ENCODE measurements at places on chromosomes 11 and 22.

DNA sequence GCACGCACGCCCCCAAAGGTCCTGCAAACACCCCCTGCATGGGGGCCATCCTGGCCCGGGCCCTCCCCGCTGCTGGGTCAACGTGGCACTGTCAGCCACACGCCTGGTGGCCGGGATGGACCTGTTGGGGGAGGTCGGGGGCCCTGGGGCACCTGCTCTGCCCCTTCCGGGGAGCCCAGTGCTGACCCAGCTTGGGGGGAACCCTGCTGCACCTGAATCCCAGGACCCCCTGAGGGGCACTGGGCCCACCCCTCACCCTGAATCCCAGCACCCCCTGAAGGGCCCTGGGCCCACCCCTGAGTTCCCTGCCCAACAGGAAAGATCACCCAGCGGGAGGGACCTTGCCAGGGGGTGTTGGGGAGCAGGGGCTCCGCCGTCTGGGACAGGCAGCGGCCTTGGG lies 413 bp upstream of the MUC6 start:
- no peak for DNase-seq

- no peak for DNase-seq
Measured at GRCh38 chr11:131690362-131690761, 319.9 kb downstream of the NTM start.

- DNase-seq = no peak
Measured at GRCh38 chr11:34002420-34002819, 49.1 kb upstream of the CAPRIN1 start.

DNA sequence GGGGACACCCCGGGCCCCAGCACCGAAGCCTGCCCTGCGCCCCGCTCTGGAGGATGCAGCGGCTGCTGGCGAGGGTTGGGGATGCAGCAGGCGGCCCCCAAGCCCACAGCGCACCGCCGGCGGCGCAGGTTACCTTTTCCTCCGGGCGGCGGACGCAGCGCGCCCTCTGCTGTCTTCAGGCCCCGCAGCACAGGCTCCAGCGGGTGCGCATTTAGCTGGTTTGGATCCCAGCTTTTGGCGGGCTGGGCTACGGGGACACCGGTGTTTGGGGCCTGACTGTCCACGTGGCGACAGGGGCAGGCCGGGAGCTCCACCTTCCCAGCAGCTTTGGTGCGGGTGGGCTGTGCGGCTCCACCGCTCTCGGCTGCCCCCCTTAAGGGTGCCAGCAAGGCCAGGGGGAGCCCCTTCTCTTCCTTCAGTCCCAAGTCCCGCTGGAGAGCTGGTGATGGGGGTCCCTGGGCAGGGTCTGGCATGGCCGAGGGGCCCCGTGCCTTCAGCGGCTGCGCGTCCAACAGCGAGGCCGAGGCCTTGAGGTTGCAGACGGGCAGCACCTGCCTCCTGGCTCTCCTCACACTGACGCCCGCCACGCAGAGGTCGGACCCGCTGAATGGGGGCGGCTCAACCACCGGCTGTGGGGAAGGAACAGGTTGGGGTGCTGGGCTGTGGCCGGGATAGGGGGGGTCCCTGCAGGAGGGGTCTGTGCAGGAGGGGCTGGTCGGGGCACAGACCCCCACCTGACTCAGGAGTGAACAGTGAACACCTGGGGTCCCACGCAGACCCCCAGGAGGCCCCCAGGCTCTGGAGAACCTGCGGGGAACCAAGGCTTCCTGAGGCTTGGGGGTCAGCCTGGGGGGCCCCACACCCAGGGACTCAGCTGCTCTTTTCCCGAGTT lies 18.0 kb upstream of the IL17REL start:
- peak; percentile 29 for DNase-seq

DNA sequence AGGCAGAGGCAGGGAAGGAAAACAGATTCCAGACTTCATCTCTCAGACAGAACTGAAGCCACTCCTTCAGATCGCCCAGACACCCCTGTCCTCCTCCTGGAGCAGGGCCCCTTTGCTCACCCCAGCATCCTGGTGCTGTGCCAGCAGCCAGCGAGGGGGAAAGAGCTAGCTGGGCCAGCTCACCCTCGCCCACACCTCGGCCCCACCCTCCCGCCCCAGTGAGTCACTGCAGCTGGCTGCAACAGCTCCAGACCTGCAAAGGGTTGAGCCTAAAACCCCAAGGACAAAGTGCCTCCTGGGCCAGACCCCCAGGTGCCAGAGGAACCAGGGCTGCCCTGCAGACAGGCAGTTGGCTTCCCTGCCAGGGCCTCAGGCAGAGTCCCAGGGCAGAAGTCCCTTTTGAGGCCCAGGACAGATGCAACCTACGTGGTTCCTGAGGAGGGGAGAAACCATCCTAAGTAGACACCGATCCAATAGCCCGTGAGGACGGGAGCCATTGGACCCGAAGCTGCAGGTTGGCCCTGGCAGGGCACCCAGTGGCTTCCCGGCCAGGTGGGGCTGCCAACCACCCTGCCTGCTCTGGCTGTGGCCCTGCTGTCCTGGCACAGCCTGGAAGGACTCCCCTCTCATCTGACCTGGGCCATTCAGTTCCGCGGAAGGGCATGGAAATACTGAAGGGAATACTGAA lies 7.2 kb downstream of the AHNAK start:
- DNase-seq = no peak

DNA sequence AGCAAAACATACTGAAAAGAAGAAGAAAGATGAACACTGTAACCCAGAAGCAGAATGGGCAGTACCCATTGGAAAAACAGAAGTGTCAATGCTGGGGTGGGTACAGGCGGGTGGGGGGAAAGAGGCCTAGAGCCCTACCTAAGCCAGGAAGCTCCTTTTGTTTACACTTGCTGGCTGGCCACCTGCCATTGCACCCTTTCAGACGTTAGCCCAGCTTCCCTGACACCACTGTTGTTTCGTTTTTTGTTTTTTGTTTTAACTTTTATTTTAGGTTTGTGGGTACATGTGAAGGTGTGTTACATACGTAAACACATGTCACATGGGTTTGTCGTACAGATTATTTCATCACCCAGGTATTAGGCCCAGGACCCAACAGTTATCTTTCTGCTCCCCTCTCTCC lies 55.4 kb downstream of the PLEKHA7 start:
- no peak for DNase-seq

GRCh38 chr22:32411402-32411801 lies 645 bp downstream of the RTCB start:
- no peak for DNase-seq

DNA sequence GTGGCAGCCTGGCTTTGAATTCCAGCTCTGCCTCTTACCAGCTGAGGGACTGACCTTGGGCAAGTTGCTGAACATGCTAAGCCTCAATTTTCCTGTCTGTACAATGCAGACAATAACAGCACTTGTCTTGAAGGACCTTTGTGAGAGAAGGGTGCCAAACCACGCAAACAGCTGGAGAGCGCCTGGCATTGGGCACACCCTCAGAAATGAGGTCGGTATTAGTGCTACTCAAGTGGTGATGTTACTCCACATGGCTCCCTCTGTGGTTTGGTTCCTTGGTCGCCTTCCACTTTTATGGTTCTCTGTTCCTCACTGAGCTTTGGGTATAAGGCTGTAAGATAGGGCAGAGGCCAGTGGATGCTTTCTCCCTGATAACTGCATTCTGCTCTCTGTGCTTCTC lies 8.2 kb downstream of the UBASH3B start:
- no peak for DNase-seq

Data from right renal pelvis (tissue), 4 donors.